ENCODE measurements at places on chromosomes 5 and 9.

GRCh38 chr5:32566319-32567111 lies 18.8 kb upstream of the SUB1 start:
- DNase-seq: no peak

DNA sequence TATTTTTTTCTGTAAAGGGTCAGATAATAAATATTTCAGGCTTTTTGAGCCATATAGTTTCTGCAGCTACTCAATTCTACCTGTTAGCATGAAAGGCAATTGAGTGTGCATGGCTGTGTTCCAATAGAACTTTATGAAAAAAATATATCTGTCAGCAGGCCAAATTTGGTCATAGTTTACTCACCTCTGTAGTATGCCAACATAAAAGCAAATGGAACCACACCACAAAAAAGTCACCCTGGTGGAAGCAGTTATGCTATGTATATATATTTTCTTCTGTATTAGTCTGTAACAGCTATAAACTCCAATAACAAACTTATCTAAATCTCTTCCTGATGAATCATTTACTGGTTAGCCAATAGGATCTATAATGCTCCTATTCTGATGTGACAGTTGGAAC lies 3.4 kb downstream of the SLC38A9 start:
- no peak for DNase-seq

- no peak for DNase-seq
Observed at GRCh38 chr9:89505911-89506310, 8.0 kb upstream of the SEMA4D start.

DNA sequence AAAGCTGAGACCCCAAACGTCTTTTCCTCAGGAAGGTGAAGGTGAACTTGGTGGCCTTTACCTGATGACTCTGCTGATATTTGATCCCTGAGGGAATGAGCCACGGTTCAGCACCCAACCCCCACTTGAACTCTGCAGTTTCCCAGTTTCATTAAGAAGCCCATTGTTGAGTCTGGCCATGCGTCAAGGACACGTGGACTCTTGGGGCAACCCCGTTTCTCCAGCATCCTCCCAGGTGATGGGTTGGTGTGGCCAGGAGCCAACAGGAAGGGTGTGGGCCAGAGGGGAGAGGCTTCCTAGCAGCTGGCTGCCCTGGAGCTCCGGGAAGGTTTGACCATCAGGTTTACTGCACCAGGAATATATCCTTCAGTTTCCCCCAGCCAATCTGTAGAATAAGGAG lies 59.5 kb upstream of the GNE start:
- DNase-seq: no peak

DNA sequence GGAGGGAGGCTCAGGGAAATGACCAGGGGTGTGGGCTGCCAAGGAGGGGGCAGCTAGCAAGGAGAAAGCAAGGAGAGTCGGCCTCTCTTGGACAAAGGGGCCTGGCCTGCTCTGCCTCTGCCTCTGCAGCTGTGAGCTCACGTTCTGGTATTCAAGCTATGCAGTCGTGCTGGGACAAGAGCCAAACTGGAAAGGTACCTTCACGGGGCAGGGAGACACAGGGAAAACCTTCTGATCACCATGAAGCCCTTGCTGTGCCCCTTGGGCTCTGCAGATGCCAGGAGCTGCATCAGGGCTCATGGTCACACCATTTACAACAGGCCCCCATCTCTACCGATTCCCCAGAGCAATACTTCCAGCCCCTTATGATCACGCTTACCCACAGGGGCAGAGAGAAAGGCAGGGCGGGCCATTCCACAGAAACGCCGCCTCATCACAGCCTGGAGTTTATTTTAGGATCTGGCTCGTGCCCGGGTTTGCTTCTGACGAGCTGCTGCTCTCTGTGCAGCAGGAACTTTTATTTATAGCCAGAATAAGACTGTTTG lies 63.2 kb downstream of the PRRT1B start:
- DNase-seq: no peak

Measured in activated T-cell treated with anti-CD3 and anti-CD28 coated beads for 4 hours (primary cell).